ENCODE measurements at places on chromosomes 2 and 18.

- no peak for DNase-seq
Observed at GRCh38 chr2:189511210-189511959, 69.2 kb downstream of the SLC40A1 start.

GRCh38 chr2:209830722-209831465, 59.3 kb downstream of the UNC80 start:
- DNase-seq, result no peak

DNA sequence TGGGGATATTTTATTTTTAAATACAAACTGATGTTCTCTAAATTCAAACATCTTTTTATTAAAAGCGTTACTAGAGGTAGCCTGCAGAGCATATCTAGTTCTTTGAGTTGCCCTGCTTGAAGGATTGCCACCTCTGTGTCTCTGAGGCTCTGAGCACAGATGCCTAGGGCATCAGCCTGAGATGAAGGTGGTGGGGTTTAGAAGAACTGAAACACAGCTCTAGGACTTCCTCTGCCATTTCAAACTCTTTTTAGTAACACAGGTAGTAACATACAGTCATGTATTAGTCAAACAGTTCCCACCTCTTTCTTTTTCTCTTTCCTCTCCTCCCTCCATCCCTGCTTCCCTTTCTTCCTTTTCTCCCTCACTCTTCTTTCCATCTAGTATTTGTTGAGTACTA, 57.6 kb downstream of the TTC21B start:
- DNase-seq, result no peak

GRCh38 chr2:175463589-175464310, 282.2 kb upstream of the ATP5MC3 start:
- no peak for DNase-seq

- DNase-seq, result no peak
Observed at GRCh38 chr2:177264209-177264692, 276 bp downstream of the NFE2L2 start.

DNA sequence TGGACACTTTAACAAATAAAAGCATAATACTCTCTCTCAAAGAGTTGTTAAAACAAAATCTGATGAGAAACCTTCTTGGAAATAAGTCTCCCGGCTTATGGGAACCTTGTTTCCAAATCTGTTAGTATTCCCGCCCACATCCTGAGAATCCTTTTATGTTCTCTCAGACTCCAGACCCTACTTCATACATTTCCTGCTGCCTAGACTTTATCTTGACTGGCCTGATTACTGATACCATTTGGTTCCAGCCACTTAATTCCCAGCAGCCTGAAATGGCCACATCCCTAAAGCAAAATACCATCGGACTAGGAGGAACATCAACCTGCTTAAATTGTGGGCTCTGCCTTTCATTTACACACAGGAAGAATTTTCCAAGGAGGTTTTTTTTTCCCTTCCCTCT, 79.1 kb upstream of the CYP1B1 start:
- DNase-seq, result no peak

GRCh38 chr18:3186678-3187658, 32.8 kb downstream of the MYOM1 start:
- DNase-seq, result no peak

- no peak for DNase-seq
Observed at GRCh38 chr2:71181316-71181715, 45.6 kb downstream of the PAIP2B start.

DNA sequence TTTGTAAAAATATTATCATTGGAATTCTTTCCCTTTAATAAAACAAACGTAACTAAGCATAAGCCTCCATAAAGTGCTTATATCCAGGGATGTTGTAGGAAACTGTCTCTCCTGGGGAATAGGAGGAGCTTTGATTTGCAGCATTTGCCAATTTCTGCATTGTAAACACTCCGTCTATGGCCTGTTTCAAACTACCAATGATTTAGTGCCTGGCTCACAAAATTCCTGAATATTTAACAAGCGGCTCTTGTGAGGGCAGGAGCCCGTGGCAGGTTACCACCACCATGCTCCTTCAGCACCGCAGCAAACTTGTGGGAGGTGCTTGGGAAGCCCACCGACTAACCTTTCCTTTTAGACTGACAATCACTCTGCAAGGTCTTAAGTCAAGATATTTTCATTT, 520.3 kb downstream of the SOX11 start:
- DNase-seq, result no peak

DNA sequence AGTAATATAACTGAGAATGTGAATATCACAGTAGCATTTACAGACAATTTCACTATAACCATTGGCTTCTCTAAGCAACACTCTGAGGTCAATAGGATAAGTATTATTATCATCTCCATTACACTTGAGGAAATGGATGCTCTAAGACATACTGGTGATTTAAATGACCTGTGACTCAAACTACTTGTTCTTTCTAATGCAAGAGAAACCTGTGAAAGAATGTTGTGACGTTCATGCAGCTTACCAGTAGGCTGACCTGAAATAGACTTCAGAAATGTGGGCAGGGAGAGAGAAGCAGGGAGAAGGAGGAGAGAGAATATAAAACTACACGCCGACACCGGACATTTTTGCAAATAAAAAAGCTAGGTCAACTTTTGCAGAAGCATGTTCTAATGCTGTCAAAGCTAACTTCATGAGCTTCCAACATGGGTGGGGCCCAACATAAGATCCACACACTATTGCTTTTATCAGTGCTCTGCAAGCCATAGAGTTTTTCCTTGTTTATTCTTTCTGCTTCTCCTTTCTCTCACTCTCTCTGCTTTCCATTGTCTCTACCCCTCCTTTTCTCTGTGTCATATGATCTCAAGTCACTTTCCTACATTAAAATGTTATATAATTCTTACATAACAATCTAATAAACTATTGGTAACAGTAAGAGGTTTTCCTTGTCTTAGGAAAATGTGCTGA, 217.6 kb upstream of the FN1 start:
- DNase-seq, result no peak

GRCh38 chr2:58429014-58429875, 188.1 kb upstream of the FANCL start:
- no peak for DNase-seq

DNA sequence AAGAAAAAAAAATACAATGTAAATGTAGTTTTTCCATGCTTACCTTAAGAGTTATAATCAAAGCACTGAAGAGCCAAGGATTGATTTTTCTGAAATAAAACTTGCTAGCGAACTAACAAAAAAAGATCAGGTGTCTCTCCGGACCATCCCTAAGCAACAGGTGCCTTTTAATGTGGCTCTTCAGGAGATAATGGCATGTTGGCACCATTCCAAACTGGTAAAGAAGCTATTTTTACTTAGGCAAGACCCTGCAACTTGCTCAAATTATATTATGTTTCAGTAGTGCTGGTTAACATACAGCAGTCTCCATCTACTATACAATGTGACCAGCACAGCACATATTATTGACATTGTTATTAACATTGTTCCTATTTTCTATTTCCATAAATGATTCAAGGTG, 2.3 kb upstream of the GCC2 start:
- DNase-seq, result no peak

DNA sequence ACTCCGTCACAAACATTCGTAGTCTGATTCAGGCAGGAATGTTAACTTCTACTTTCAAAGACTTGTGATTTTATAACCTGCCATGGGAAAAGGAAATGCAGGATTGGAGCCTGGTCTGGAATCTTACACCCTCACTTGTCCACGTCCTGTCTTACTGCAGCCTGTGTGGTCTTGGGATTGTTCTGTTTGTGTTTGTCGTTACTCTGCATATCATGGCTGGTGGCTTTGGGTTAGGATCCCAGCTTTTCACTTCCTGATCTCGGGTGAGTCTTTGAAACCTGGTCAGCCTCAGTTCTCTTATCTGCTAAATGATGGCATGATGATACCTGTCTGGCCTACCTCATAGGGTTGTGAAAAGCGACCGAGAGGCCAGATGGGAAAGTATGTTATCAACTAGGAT, 34.6 kb downstream of the SH3BP4 start:
- DNase-seq, result no peak

- no peak for DNase-seq
Observed at GRCh38 chr18:5879479-5879882, 15.8 kb downstream of the TMEM200C start.

- DNase-seq, result no peak
Observed at GRCh38 chr2:28425464-28425835, 32.8 kb downstream of the FOSL2 start.

GRCh38 chr2:161710131-161710915, 86.1 kb downstream of the SLC4A10 start:
- DNase-seq, result no peak

GRCh38 chr2:1219901-1220573, 193.2 kb upstream of the TPO start:
- DNase-seq, result no peak

DNA sequence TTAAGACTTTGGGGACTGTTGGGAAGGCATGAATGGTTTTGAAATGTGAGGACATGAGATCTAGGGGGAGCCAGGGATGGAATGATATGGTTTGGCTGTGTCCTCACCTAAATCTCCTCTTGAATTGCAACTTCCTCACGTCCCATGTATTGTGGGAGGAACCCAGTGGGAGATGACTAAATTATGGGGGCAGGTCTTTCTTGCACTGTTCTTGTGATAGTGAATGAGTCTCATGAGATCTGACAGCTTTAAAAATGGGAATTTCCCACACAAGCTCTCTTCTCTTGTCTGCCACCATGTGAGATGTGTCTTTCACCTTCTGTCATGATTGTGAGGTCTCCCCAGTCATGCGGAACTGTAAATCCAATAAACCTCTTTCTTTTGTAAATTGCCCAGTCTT, 11.5 kb upstream of the MBP start:
- DNase-seq, result no peak

- no peak for DNase-seq
Observed at GRCh38 chr18:37741032-37741623, 175.5 kb upstream of the CELF4 start.

DNA sequence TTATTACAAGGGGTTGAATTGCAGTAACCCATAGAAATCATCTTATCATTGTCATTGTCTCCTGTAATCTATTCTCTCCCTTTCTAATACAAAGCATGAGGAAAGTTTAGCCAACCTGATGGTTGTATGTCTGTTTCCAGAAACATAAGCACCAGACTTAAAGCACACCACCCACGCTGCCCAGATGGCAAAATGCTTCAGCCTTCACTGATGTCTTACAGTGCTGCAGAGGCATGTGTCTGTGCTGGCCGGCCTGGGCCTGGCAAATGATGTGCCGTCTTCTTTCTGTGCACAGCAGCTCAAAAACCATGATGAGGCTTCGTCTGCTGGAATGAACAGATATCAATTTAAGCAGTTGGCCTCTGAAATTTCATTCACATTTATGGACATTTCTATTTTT, 443.0 kb upstream of the RGPD4 start:
- DNase-seq, result no peak

GRCh38 chr2:194619366-194619765, 1037.7 kb upstream of the SLC39A10 start:
- DNase-seq, result no peak

DNA sequence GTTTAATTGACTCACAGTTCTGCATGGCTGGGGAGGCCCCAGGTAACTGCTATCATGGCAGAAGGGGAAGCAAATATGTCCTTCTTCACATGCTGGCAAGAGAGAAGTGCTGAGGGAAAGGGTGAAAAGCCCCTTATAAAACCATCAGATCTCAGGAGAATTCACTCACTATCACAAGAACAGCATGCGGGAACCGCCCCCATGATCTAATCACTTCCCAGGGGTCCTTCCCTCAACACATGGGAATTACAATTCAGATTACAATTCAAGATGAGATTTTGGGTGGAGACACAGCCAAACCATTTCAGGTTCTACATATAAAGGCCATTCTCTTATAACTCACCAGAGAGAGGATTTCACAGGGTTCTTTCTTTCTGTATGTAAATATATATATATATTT, 62.9 kb downstream of the VRK2 start:
- no peak for DNase-seq

- DNase-seq, result no peak
Observed at GRCh38 chr18:79010802-79011201, 31.2 kb downstream of the SALL3 start.

- no peak for DNase-seq
Observed at GRCh38 chr2:3466482-3466863, 52.9 kb downstream of the ADI1 start.

- DNase-seq, result no peak
Observed at GRCh38 chr2:144086965-144087364, 433.0 kb downstream of the ZEB2 start.

GRCh38 chr18:51425889-51426288, 228.4 kb upstream of the MEX3C start:
- DNase-seq, result no peak

Measured in NCI-H524 (cell line).